ENCODE measurements at places on chromosomes 5 and 9. TPM values are rescaled to one million over a fixed set of nuclear protein-coding genes. Genes with fewer than 3 reads are reported as not detected.

Gene TAF11L7
- not detected for total RNA-seq

Gene LURAP1L
- 2.9 TPM for total RNA-seq

Gene RMRP
- total RNA-seq = 1,920 TPM

Gene NR2F1-AS1
- total RNA-seq = 7.9 TPM

Gene CDC42SE2
- 28.0 TPM for total RNA-seq

Gene OCLN
- 0.53 TPM for total RNA-seq

Gene SNCB
- 0.44 TPM for total RNA-seq

All from mammary microvascular endothelial cell (primary cell).